Hematopoietic multipotent progenitor cell treated with erythropoietin and hydrocortisone succinate and interleukin-3 and kit ligand, for 8 days (in vitro differentiated cells): ENCODE measurements at places on chromosomes 6 and 20.

GRCh38 chr20:52799130-52799529 is 173.0 kb upstream of the TSHZ2 start:
- no peak for DNase-seq

GRCh38 chr20:41587523-41587922 is 30.7 kb downstream of the CHD6 start:
- no peak for DNase-seq

GRCh38 chr20:6051505-6051904 is 2.4 kb downstream of the LRRN4 start:
- DNase-seq: no peak

GRCh38 chr20:64098471-64099013 is 8.8 kb downstream of the NPBWR2 start:
- no peak for DNase-seq

DNA sequence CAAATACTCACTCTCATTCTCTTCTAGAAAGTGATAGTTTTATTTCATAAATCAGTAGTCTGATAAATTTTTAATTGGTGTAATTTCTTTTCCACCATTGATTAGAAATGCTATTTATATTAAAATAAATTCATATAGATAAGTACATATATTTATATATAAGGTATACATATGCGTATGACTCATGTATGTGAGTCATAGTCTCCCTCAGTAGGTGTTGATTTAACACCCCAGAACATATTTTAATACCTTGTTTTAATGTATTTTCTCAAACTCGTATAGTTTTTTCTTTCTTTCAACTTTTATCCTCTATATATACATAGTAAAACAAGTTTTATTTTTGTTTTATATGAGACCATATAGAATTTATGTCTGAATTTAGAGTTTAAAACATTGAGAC is 130.4 kb downstream of the PLG start:
- DNase-seq: no peak

- no peak for DNase-seq
These were observed 31.8 kb downstream of the RNF146 start for GRCh38 chr6:127298475-127298874.

DNA sequence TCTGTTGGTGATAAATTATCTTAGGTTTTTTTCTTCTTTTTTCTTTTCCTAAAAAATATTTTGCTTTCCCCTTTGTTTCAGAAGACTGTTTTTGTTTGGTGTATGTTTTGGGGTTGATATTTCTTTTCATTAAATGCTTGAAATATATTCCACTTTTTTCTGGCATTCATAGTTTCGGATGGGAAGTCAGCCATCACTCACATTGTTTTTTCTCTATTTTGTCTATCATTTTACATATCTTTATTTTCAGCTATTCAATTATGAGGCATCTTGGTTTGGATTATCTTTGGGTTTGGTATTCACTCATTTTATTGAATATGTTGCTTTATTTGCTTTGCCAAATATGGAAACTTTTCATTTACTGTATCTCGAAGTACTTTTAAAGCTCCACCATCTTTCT is 600.5 kb upstream of the EYS start:
- DNase-seq: no peak

- DNase-seq: no peak
These were observed 50.7 kb downstream of the DOK5 start for GRCh38 chr20:54525916-54526590.

GRCh38 chr6:23499549-23499948 is 626.5 kb upstream of the NRSN1 start:
- no peak for DNase-seq

DNA sequence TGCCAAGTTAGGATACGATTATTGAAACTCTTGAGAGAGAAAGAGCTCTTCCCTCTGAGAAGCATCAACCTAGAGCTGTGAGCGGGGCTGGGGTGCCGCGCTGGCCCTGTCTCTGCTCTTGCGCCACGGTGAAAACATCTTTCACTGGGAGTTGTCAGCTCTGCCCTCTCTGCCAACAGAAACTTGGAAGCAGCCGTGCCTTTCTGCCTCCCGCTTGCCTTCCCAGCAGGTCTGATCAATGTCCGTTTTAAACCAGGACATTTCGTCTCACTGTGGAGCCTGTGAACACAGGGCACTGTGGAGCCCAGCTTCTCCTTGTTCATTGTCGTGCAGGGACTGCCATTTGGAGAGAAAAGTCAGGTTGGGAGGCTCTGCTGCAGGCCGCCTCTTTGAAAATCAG is 249.2 kb upstream of the PMEPA1 start:
- DNase-seq: no peak
